ENCODE measurements at places on chromosomes 1 and 21. TPM values are rescaled to one million over a fixed set of nuclear protein-coding genes. Genes with fewer than 3 reads are reported as not detected.

The KCNE2 gene
- not detected for total RNA-seq

The CELA2A gene
- 0.90 TPM for total RNA-seq

The CFH gene
- 0.27 TPM for total RNA-seq

The TRIM17 gene
- total RNA-seq: not detected

GRCh38 chr21:35509001-35509704 lies 460.1 kb upstream of the RUNX1 start:
- no peak for DNase-seq

- no peak for DNase-seq
Measured at GRCh38 chr1:111895469-111895868, 94.0 kb downstream of the KCND3 start.

DNA sequence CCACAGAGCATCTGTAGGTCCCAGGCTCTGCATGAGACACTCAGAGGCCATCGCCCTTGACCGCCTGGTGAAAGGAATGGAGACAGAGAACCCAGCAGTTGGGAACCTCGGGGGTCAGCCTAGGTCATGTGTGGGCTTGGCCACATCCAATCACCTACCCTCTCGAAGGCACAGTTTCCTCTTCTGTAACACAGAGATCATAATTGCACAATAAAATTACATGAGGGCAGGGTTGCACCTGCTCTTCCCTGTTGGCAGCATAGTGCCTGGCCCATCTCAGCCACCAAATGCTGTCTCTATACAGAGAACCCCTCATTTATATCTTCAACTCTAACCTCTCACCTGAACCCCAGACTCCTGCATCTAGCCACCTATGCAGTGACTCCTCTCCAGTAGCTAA lies 418.1 kb upstream of the VAMP3 start:
- no peak for DNase-seq

GRCh38 chr1:168180148-168180524 lies 1.4 kb downstream of the TIPRL start:
- no peak for DNase-seq

GRCh38 chr1:174075245-174075692 lies 53.1 kb upstream of the RC3H1 start:
- no peak for DNase-seq
